ENCODE measurements at places on chromosomes 12 and 14. TPM values are rescaled to one million over a fixed set of nuclear protein-coding genes. Genes with fewer than 3 reads are reported as not detected.

Gene PRPH
- 0.67 TPM for polyA plus RNA-seq

DNA sequence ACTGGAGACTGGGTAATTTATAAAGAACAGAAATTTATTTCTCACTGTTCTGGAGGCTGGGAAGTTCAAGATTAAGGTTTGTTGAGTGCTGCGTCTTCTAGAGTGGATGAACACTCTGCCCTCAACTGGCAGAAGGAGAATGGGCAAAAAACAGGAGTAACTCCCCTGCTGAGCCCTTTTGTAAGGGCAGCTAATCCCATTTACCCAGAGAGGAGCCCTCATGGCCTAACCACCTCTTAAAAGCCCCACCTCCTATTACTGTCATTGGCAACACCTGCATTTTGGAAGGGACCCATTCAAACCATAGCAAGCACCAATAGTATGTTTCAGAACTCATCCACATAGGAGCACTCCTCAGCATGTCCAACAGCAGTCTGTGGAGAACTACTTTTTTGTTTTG lies 47.4 kb downstream of the BORCS5 start:
- DNase-seq = no peak

DNA sequence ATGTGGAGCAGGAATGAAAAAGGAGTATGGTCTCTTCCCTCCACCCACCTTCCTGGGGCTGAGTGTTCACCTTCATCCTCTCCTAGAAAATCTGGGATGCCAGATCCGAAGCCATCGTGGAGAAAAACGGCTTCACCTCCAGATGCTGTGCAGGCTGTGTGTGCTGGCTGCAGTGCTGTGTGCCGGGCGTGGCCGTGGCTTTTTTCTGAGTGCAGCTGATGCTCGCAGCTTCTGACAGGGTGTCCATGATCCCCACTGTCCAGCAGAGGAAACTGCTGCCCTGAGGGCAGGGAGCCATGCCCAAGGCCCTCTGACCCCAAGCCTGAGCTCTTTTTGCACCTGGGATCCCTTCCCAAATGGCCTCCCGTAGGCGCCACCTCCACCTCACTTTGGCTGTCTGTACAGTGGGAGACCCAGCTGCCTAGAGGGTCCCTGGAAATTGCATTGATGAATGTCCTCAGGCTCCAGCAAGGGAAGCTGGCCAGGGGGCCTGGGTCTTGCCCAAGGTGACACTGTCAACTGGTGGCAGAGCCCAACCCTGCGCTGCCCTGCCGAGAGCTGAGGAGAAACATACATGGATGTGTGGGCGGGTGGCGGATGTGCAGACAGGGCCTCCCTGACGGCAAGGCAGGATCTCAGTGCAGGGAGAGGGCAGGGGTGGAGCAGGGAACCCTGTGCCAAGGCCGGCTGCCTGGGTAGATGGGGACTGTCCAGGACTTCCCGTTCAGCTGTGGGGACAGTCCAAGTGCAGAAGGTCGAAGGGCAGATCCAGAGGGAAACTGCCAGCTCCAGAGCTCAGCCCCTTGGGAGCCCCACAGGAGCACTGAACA lies 53.3 kb downstream of the BEGAIN start:
- no peak for DNase-seq

DNA sequence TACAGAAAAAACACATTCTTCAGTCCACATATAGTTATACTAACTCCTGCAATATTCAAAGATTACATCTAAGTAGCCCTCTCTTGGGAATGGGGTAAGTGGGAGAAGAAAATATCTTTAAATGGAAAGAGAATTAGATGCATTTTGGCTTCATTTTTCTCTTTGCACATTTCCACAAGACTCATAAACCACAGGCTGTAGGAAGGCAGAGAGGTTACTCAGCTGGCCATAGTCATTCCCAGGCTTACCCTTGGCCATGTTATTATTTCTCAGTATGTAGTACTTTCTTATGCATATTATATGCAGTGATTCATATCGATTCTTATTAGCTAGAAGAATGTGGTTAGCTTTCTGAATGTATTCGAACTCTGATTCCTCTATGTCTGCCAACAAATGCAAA lies 92.2 kb downstream of the PTPRR start:
- no peak for DNase-seq

Measured in lung (tissue), 17 donors.